HFF-Myc (cell line): ENCODE measurements at places on chromosomes 6 and 20.

DNA sequence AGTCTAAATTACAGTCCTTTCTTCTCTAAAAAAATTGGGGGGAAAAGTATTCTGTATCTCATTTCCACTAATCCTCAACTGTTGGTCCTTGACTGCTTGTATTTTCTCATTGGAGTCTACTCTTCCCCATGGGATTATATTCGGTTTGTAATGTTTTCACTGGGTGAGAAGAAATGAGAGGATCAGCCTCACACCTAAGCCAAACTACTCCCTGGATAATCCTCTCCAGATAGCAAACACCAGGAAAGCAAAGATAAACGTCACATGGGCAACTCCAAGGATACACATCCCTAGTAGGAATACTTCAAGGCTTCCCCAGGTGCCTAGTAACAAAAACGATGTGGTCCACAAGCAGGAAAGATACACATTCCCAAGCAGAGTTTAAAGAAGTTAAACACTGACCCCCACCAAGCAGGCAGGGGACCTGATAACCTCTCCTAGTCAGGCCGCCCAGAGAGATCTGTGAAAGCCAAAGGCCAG is 53.9 kb upstream of the SOX4 start:
- no peak for DNase-seq

- peak; percentile 49 for DNase-seq
Observed at GRCh38 chr20:10519361-10520046, 84.4 kb downstream of the SLX4IP start.

DNA sequence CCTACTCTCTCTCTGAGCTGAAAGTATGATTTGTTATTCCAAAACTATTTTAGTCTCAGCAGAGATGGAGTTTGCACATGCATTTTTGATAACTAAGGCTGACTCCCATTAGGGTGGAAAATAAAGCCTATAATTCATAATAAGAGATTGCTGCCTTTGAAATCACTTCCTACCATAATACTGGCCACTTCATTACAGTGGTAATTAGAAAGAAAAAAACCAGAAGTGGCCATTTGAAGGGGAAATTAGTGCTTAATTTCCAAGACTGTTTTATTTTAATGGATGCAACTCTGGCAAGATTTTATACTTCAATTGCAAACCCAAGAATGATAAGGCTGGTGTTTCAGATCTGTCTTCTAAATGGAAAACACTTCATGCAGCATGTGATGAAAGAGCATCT is 43.4 kb downstream of the SLC35B3 start:
- DNase-seq = no peak

DNA sequence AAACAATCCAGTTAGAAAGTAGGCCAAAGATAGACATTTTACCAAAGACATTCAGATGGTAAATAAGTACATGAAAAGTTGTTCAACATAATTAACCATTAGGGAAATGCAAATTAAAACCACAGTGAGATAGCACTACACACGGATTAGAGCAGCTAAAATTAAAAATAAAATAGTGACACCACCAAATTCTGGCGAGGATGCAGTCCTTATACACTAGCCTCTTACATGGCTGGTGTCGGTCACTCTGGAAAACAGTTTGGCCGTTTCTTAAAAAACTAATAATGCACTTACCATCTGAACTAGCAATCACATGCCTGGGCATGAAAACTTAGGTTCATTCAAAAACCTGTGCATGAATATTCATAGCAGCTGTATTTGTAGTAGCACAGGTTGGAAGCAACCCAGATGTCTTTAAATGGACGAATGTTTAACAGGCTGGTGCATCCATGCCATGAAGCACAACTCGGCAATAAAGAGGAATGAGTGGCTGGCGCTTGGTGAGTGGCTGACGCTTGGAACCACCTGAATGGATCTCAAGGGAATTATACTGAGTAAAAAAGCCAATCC is 77.0 kb downstream of the FAM120B start:
- no peak for DNase-seq

- no peak for DNase-seq
Observed at GRCh38 chr6:116108836-116109235, 8.2 kb downstream of the NT5DC1 start.

DNA sequence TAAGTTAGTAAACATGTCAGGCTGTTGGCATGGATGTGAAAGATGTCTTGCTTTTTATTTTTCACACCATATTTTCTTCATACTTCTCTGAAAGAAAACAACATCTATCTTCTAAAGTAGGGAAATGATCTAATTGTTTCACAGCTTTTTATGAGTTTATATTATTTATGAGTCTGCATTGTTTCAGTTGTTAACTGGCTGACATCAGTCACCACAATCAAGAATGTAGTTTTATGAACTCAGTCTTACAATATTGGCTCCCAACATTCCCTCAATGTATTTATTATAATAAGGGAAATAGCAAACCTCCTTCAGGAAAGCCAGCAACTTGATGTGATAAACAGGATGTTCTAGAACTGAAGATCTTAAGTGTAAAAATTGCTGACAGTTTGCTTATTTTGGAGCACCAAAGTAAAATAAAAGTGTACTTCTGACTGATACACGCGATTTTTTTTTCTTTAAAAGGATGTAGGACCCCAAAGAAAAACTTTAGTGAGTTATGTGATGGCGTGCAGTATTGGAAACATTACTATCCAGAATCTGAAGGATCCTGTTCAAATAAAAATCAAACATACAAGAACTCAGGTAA is 106.0 kb downstream of the ADGRG6 start:
- DNase-seq = no peak

GRCh38 chr20:64001607-64002011 is 20.7 kb downstream of the PRPF6 start:
- no peak for DNase-seq

DNA sequence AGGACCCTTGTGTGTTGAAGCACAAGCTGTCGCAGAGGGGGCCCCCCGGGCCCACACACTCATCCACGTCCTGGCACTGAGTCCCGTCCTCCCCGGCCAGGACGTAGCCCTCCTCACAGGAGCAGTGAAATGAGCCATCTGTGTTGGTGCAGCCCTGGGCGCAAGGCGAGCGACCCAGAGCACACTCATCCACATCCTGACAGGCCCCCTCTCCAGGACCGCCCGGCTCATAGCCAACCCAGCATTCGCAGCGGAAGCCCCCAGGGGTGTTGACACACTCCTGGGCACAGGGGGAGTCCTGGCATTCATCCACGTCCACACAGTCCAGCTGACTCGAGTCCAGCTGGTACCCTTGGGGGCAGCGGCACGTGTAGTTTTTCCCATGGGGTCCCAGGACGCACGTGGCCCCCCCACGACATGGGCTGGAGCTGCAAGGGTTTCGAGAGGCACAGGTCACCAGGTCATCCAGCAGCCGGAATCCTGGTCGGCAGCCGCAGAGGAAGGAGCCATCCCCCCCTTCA is 1.2 kb downstream of the CD93 start:
- no peak for DNase-seq
